CD4-positive, alpha-beta T cell treated with Interleukin-15 for 4 hours (primary cell): ENCODE measurements at places on chromosomes 2 and 18.
A peak's percentile ranks its signal among the peaks of the same experiment; 100 is the strongest.

DNA sequence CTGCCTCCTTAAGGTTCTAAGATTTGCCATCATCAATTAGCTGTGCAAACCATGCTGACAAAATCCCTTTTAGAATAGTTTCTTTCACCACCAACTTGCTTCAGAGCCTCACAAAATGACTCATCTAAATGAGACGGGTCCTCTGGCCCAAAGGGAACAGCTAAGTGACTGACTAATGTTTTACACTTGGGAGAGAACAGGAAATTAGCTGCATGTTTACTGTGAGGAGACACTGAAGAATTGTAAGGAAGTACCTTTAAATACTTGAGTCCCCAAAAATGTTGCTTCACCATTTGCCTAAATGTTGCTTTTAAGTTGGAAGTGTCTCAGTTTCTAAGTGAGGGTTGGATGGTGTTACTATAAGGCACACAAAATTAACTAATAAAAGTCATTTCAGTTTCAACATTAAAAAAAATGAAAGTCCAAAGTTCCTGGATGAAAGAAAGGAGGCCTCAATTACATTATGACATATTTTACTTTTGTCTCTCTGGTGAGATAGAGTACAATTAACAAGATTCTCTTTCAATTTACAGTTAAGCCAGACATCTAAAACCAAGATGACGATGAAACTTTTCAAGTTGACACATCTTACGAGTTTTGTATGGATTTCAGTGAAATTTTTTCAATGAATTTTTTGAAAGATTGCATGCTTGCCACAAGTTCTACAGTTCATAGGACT lies 229.1 kb upstream of the FN1 start:
- no peak for DNase-seq

- no peak for DNase-seq
These were observed 23.5 kb downstream of the SLC8A1 start for GRCh38 chr2:40428439-40428838.

- no peak for DNase-seq
These were observed 283.3 kb upstream of the THUMPD2 start for GRCh38 chr2:40062381-40062780.

GRCh38 chr2:26483957-26484565 lies 6.1 kb upstream of the OTOF start:
- DNase-seq, result no peak

- DNase-seq, result no peak
These were observed 130.3 kb upstream of the CXCR4 start for GRCh38 chr2:136248242-136248641.

DNA sequence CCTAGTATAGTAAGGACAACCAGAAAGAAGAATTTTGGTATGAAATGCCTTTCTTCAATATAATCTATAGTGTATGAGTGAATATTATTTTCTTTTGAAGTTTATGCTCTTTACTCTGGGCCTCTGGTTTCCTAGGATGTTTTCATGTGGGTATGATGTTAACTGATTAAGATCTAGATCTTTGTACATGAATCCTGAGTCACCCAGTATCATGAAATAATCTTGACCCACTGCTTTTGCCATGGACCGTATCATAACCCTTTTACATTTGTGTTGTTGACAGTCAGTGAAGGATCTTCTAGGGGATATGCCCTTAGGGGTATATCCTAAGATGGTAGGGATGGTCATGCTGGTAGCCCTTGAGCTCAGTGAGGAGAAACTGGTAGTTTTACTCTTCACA lies 100.3 kb downstream of the RAB3GAP1 start:
- DNase-seq, result no peak

- DNase-seq, result no peak
These were observed 20.0 kb upstream of the OTOS start for GRCh38 chr2:240160291-240161086.

- DNase-seq, result no peak
These were observed 15.9 kb downstream of the ERFE start for GRCh38 chr2:238174701-238175100.

- peak; percentile 55 for DNase-seq
These were observed at the start of gene KLF7 for GRCh38 chr2:207165121-207166038. TSS of gene KLF7 (minus strand) at chr2:207165948. CDS start at chr2:207165568, 380 bp downstream.

GRCh38 chr18:75293591-75293990 lies 83.0 kb downstream of the TSHZ1 start:
- DNase-seq, result no peak
